Activated CD4-positive, CD25-positive, alpha-beta regulatory T cell (primary cell): ENCODE measurements at places on chromosomes 16 and 17.

DNA sequence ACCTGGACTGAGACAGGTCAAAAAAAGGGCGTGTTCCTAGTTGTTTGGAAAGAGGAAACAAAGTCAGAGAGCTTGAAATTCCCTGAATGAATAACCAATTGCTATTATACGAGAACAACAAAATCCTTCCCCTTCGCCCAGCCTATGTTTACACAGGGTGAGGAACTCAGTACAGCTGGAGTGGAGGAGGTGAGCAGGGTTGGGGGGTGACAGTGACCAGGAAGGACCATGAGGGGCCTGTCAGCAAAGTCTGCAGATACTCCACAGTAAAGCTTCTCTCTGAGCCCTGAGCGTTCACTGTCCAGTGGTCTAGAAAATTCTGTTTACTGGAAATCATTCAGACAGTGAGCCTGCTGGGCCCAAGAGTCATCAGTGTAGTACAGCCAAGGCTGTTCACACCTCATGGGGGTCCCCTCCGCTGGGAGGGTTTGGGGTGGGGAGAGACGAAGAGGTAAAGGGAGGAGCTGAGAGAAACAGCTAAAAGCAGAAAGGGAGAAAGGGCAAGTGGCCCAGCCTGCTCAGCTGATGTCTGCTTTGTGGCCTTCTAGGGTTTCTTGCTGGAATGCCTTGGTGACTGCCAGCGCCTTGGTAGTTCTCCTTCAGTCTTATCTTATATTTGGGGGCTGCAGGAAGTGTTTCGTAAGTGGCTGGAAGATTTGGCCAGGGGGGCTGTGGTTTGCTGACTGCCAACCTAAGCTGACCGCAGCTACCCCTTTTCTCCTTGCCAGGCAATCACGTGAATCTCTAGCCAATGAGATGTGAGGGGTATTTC lies 5.7 kb downstream of the DUSP3 start:
- DNase-seq = no peak

GRCh38 chr17:73184136-73184993 lies 8.5 kb upstream of the COG1 start:
- no peak for DNase-seq

- no peak for DNase-seq
Observed at GRCh38 chr17:73968680-73969079, 234.8 kb upstream of the RPL38 start.

- DNase-seq = no peak
Observed at GRCh38 chr17:62948370-62948769, 17.7 kb upstream of the TANC2 start.

- no peak for DNase-seq
Observed at GRCh38 chr17:49894761-49895160, 46.9 kb upstream of the TAC4 start.

DNA sequence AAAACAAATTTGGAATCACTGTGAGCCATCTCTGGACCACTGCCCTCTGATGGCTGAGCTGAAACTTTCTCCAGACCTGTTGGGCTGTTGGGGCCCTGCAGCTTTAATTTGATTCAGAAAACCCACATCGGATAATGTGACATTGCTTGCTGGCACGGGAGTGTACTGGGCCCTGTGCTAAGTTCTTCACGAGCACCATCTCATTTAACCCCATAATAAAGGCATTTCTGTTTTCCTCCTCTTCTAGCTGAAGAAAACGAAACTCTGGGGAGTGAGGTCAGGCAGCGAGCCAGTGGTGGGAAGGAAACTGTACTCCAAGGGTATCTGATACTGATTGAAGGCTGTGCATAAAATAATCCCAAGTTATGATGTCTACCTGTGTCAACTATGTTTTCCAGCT lies 34.5 kb upstream of the TNRC6A start:
- no peak for DNase-seq

DNA sequence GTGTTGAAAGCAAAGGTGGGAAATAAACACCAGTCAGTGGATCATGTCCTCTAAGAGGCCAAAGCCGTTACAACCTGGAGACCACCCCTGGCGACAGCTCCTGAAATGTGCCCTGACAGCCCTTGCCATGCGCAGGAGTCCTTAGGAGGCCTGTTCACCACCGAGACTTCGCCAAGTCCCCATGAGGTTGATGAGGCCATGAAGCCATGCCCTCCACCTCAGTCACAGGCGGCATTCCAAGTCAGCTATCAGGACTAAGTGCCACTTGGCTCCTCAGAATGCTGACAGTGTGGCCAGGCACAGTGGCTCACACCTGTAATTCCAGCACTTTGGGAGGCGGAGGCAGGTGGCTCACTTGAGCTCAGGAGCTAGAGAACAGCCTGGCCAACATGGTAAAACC lies 27.1 kb downstream of the ADAM11 start:
- DNase-seq = no peak

DNA sequence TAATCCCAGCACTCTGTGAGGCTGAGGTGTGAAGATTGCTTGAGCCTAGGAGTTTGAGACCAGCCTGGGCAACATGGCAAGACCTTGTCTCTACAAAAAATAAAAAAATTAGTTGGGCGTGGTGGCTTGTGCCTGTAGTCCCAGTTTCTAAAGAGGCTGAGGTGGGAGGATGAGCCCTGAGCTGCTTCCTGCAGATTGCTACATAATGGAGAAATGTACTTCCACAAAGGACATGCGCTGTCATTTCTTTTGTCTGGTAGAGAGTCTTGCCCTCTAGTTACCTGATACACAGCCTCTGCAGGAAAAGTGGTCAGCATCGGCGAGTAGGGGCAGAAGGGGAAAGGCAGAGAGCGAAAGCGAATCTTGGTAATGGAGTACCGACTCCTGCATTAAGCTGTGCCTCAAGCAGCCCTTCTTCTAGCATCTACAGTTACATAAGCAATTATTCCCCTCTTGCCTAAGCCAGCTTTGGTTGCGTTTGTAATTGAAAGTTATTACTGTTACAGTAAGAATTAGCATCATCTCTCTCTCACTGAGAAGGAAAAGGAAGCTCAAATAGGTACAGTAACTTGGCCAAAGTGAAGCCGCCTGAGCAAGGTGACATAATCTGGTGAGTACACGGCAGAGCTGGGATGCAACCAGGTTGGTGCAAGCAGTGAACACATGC lies 18.5 kb upstream of the GGA2 start:
- DNase-seq = no peak
